Esophagus mucosa (tissue), 1 donor: ENCODE measurements at places on chromosomes 6 and 20.
A peak's percentile ranks its signal among the peaks of the same experiment; 100 is the strongest.

- ATAC-seq = no peak
Measured at GRCh38 chr20:38501858-38502436, 29.3 kb downstream of the RALGAPB start.

DNA sequence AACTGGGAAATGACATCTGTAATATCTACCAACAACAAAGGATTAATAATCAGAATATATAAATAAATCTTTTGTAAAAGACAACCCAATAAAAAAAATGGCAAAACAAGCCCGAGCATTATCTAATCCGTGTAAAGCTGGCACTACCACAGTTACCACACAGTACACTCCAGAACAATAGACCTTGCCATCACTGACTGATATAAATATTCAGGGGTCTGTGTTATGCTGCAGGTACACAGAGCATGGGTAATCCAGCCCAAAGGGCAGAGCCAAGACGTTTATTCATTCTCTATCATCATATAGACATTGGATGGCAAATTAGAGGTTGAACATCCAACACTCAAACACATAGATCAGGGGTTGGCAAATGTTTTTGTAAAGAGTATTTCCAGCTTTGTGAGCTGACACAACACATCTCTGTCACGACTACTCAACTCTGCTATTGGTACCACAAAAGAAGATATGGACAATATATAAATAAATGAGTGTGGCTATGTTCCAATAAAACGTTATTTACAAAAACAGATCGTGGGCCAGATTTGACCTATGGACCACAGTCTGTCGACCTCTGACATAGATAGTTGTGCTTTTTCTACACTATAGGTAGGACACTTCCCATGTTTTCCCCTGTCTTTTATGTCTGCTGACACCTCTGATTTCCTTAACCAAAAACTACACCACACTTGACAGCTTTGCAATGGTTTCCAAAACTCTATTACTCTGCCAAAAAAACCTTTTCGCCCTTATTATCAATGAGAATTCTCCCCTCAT is 4.5 kb downstream of the NCOA6 start:
- ATAC-seq = no peak

- ATAC-seq = no peak
Measured at GRCh38 chr6:55276745-55277530, 50.3 kb upstream of the GFRAL start.

DNA sequence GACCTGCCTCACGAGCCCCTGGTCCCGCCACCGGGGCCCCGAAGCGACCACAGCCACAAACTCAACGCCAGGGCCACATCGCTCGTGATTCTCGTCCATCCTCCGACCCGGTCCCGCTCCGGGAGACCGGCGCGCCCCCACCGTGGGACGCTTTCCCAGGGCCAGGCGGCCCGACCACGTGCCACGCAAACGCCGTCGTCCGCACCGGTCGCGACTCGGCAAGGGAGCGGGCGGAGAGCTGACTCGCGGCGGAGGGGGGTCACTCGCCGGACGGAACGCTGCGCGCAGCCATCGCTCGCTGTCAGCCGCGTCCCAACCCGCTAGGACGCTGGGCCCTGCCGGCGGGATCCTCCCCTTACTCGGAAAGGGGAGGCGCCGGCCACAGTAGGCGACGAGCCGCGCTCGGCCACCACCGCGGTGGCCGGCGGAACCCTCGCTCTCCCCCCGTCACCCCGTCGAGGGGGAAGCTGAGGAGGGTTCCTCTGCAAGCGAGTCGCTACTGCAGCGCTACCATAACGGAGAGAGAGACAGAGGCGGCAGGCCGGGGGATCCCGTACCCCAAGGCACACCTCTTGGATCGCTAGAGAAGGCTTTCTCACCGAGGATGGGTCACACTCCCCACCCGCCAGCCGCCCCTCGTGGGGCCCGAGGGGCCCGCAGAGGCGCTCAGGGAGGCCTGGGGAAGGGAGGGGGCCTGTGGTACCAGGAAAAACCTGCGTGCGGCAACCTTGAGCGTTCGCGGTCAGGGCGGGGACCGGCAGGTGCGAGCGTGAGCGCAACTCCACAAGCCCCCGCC is 511.8 kb upstream of the ZNF337 start:
- no peak for ATAC-seq

DNA sequence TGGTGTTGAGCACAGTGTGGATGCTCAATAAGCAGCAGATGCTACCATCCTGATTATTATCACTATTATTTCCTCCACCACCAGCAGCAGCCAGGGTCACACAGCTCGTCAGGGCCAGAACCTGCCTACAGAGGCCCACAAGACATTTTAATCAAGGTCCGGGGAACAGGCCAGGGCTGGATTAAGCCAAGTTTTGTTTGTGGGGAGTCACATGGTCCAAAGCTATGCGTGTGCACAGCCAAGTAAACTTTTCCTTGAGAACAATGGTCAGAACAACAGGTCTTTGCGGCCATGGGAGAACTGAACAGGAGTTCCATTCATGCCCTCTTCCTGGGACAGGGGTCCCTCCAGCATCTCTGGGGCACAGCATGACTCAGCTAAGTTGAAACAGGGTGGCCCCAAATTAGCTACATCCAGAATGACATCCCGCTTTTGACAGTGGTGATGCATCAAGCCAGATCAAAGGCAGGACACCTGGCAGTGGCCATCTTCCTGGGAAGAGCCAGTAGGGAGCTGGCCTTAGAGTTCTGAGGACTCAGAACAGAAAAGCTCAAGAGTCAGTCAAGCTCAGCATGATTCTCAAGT is 11.7 kb downstream of the SNTA1 start:
- ATAC-seq = no peak

DNA sequence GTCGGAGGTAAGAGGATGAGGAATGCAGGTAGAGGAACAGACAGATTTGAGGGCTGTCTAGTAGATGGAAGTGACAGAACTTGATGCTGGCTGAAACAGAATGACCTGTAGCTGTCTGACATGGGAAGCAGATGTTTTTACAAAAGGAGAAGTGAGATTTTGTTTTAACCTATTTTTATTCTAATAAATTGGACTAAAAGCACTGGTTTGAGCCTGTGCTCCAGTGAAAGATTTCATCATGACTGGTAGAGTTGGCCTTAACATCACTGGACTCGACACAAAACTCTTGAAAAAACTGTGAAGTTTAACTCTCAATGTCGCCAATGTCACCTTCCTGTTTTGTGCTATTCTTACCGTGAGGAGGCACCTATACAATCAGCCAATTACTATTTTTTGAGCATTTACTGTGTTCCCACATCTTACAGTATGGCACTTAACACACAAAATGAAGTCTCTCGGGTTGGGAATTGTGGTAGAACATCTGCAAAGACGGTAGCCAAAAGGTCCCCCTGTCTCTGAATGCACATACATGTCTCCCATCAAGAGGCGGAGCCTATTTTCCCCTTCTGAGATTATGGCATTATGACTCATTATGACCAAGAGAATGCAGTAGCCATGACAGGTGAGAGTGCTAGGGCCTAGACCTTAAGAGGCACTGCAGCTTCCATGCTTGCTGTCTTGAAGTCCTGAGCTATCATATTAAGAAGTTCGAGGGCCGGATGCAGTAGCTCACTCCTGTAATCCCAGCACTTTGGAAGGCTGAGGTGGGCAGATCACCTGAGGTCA is 93.2 kb downstream of the FOXF2 start:
- no peak for ATAC-seq

GRCh38 chr6:7543789-7544424 is 2.4 kb downstream of the DSP start:
- no peak for ATAC-seq

GRCh38 chr6:110938171-110938570 is 20.3 kb upstream of the GTF3C6 start:
- ATAC-seq = no peak

GRCh38 chr6:150899231-150899630 is 33.7 kb downstream of the MTHFD1L start:
- ATAC-seq = no peak

DNA sequence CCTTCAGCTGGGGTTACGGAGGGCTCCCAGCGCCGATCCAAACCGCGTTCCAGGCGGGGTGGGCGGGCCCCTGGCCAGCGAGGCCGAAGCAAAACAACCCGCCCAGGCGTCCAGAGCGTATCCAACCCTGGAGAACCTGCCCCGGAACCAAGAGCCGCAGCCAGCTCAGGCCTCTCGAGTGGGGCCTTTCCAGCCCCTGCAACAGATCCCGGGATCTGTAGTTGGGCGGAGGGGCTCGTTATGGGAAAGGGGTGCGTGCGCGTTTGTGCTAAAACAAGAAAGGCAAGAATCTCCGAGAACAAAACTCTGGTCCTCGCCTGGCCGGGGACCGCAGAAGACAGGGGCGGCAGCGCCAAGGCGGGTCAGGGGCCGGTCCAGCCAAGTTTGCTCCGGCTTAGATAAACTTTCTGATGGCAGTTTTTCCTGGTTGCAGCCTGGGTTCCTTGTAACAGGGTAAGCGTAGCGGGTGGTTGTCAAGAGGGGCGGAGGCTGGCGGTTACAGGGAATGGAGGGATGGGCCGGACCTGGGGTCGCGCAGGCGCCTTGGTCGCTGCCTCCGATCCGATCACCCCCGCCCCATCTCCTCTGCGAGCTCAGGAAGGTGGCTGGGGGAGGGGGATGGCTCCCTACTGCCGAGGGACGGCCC is 448 bp upstream of the RIN2 start:
- peak; percentile 91 for ATAC-seq

DNA sequence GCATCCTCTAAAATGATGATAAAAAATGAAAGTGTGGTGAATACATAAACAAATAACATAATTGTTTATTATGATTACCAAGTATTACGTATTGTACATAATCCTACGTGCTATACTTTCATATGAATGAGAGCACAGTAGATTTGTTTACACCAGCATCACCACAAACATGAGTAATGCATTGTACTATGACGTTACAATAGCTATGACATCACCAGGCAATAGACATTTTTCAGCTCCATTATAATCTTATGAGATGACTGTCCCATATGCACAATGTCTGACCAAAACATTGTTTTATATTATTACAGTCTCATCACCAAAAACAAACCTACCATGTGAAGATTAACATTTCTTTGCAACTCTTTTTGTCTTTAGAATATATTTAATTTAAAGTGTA is 225.7 kb upstream of the TENT5A start:
- ATAC-seq = no peak

GRCh38 chr6:169558378-169558773 is 143.5 kb downstream of the WDR27 start:
- no peak for ATAC-seq

DNA sequence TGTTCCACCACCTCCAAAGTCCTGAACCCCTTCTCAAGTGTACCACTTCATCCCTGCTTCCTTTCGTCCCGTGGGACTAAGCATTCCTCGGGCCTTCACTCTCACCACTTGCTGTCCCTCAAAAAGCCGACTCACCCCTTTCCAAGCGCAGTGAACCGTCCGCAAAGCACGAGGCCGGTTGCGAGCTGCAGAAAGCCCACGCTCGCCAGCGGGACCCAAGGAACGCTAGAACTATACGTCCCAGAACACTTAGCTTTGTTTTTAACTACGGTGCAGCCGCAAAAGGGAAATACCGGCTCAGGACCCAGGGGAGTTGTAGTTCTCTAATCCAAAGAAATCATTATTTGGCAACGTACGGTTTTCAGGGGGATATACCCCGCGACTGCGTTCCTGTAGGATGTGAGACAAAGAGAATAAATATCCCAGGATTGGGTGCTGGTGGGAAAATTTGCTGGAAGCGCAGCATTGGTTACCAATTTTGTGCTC is 416 bp upstream of the POLR1H start:
- peak; percentile 20 for ATAC-seq

DNA sequence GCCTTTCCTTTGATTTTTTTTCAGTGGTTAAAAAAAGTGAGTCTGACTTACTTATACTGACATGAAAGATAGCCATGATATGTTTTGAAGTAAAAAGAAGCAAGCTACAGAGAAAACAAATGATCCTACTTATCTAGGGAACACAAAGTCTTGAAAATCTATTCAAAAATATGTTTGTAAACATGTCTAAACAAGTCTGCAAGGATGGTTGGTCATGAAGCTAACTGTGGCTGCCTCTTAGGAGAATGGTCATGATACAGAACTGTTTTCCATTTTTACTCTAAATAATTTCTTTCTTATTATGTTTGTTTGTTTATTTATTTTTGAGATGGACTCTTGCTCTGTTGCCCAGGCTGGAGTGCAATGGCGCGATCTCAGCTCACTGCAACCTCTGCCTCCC is 21.5 kb downstream of the FERMT1 start:
- no peak for ATAC-seq

GRCh38 chr6:51098791-51099190 is 280.1 kb downstream of the TFAP2B start:
- ATAC-seq = peak; percentile 91

- ATAC-seq = no peak
Measured at GRCh38 chr6:118746825-118747174, 95.4 kb upstream of the CEP85L start.

DNA sequence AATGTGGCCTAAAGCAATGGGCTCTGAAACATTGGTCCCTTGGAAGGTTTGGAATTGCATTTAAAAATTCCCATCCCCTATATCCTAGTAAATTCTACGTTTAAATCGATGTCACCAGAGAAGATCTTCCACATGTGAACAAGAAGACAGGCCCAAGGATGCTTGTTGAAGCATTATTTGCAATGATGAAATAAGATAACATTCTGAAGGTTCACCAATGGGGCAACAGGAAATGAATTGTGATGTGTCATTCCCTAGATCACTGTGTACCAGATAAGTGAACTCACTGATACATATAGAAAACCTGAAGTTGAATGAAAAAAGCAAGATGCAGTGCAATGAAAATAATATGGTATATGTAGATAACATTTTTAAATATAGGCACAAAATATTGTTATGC is 464.3 kb upstream of the BTBD3 start:
- no peak for ATAC-seq

GRCh38 chr20:58243653-58244410 is 15.4 kb upstream of the ANKRD60 start:
- no peak for ATAC-seq

DNA sequence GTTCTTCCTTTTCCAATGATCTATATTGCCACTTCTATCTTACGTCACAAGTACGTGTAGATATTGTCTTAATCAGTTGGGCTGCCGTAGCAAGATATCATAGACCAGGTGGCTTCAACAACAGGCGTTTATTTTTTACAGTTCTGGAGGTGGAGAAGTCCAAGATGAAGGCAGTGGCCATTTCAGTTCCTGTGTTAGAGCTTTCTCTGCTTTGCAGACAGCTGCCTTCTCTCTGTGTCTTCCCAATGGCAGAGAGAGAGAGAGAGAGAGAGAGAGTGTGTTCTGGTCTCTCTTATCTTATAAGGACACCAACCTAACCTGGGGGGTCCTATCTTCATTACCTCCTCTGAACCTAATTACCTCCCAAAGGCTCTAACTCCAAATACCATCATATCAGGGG is 8.3 kb downstream of the HSF2 start:
- ATAC-seq = no peak

- no peak for ATAC-seq
Measured at GRCh38 chr20:50387218-50387995, 122.8 kb upstream of the PTPN1 start.
